SHP77 treated with DMSO at 0.1 percent for 48 hours (cell line): ENCODE measurements at places on chromosomes 3 and 15.

- no peak for DNase-seq
Observed at GRCh38 chr3:148730676-148731075, 33.0 kb downstream of the AGTR1 start.

DNA sequence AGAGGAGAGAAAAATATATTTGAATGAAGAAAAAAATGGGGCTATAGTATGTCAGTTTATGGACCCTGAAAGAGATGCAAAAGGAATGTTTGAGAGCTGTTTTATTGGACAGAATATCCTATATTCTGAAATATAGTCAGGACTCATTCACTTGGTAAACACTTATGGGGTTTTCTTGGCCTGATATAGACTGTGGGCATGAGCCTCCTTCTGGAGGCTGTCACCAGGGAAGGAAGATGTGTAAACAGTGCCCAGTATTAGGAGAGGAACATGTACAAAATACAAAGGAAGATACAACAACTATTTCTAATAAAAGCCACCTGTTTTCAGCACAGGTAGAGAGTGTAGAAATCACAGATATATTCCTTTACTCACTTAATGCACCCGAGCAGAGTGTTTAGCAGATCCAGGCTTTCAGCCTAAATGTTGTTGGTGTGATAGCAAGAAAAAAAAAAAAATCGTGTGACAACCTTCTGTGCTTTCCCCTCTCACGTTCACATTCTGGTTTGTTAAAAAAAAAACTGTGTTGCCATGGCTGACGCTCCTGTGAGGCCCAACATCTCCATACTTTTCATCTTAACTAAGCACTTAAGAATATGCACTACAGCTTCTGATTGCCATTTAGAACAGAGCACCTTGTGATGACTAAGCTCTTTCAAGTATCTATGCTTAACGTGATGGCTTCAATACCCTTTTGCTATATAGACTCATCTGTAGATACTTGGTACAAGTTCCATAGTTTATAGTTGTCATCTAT lies 134.1 kb downstream of the MBNL1 start:
- no peak for DNase-seq

- DNase-seq: no peak
Observed at GRCh38 chr3:150148227-150148626, 177.5 kb upstream of the PFN2 start.

DNA sequence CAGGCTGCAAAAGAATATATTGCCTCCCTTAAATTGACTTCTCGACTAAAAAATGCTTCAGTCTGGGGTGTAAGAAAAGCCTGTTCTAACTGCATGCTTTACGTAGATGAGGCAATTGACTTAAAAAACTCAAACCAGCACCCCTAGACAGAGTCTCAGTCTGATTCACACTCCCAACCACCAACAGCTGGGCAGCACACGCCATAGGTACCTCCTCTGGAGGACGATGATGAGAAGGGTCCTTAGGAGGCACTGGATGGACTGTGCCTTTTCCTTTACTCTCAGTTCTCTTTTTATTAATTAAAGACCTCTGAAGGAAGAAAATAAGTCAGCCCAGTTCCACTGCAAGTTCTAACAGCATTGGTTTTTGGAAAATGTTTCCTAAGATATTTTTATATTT lies 175.0 kb downstream of the PDZRN3 start:
- DNase-seq: no peak

DNA sequence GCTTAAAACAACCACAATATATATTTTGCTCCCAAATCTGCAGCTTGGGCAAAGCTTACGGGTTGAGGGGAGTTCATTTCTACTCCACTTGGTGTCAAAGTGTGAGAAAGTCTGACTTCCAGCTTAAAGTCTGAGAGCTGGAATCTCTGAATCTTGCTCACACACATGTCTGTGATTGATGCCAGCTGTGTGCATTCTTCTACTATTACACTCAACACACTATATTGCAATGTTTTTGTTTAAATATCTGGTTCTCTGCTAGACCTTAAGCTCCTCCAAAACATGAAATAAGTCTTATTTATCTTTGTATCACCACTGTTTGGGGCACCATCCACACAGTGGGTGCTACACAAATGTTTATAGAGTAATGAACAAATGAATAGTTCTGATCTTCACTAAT lies 36.7 kb upstream of the SECISBP2L start:
- DNase-seq: no peak

GRCh38 chr15:58593870-58594269 lies 155.6 kb downstream of the ADAM10 start:
- DNase-seq: no peak
